AG04450 (cell line): ENCODE measurements at places on chromosomes 12 and 14. TPM values are rescaled to one million over a fixed set of nuclear protein-coding genes. Genes with fewer than 3 reads are reported as not detected.

GRCh38 chr12:84789184-84789583 is 123.4 kb downstream of the SLC6A15 start:
- no peak for DNase-seq

GRCh38 chr12:107092669-107093416 is 506 bp downstream of the CRY1 start:
- no peak for DNase-seq

DNA sequence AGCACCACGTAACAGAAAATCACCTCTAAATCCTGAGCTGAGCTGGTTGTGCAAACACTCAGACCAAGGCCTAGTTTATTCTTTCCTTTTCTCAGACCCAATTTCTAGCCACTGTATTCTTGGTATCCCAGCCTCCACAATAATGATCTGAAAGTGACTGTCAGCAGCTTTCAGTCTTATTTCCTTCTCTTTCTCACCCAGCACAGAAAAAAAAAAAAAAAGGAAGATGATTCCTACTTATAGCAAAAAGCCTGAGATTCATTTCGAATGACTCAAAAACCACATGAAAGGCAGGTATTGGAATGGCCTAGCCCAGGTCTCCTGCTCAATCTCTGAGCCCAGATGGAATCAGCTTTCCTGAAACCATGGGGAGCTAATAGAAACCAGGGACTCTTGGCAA is 298.6 kb upstream of the PPFIA2 start:
- DNase-seq, result no peak

- no peak for DNase-seq
These were observed 2.7 kb downstream of the JDP2 start for GRCh38 chr14:75430526-75430925.

NEUROD4 gene
- not detected in 2 replicates for polyA plus RNA-seq

NPFF gene
- not detected in 2 replicates for polyA plus RNA-seq

C12orf54 gene
- polyA plus RNA-seq, result not detected in 2 replicates
